ENCODE measurements at places on chromosomes 2 and 18. TPM values are rescaled to one million over a fixed set of nuclear protein-coding genes. Genes with fewer than 3 reads are reported as not detected.

Gene GPR45
- total RNA-seq = not detected

Gene C2orf66
- not detected for total RNA-seq

Gene CDH19
- total RNA-seq = not detected

Gene OR6B3
- total RNA-seq = not detected

DNA sequence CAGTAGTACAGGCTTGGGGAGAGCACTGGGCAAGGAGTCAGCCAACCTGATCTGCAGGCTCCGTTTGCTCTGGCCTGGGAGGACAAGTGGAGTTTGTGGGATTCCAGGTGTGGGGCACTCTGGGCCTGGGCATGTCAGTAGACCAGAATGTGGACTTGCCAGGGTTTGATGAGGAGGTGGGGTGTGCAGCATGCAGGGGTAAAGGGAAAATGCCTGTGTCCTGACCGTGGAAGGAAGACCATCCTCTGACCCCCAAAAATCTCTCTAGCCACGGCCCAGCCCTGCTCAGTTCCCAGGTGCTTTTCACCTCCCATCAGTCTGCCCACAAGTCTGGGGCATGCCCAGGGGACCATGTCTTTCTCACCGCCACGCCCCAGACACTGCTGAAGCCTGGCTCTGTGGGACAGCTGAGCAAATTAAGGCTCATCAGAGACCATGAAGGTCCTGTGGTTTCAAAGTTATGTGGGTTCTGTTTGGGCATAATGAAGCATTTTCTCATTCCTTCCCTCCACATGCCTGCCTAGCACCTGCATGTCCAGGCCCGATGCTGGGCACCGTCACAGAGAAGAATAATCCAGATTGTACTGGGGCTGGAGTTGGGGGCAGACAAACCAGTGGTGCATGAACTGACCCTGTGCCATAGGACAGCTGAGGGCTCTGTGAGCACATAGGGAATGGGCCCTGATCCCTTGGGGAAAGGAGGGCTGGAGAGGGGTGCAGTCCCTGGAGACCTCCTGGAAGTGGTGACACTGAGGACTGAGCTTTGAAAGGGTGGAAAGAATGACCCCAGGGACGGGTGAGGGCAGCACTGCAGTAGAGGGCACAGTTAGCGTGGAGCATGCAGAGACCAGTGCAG, 6.5 kb upstream of the KCNF1 start:
- DNase-seq = no peak

Gene CHST10
- 8.3 TPM for total RNA-seq

Gene APCDD1
- total RNA-seq = 0.83 TPM

Gene ALK
- total RNA-seq = not detected

Gene NEU4
- not detected for total RNA-seq

DNA sequence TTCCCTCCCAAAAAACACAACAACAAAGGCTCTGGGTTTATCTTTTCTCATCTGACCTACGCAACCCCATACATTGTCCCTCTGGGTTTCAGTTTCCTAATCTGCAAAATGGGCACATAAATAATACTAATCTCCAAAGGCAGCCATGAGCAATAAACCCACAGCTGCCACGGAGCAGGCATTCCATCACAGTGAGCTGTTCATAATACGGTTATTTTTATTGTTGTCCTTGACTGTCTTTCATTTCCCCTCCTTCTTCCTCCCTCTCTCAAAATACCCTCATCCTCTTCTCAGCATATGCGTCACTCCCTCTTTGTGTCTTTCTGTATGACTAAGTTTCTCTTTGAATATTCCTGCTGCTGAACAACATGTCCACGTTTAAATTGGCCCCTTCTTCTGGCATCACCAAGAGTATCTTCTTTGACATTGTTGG, 129.8 kb upstream of the CAB39 start:
- peak; percentile 21 for DNase-seq

DNA sequence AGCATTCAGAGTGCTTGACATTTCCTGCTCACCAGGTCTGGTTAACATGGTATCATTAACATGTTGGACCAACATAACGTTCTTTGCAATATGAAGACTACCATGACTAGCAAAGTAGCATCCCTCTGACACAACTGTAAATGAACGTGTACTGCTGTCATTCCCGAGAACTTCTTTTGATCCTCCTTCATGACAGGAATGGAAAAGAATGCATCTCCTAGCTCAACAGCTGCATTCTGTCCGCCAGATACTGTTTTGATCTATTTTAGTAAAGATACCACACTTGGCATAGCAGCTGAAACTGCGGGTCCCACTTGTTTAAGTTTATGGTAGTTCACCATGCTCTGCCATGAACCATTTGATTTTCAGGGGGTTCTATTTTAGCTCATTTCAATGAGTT, 144.2 kb upstream of the PARD3B start:
- DNase-seq = peak; percentile 16

- DNase-seq = no peak
Observed at GRCh38 chr2:236054621-236055305, 113.4 kb downstream of the GBX2 start.

GRCh38 chr2:148920559-148920958, 45.5 kb downstream of the KIF5C start:
- DNase-seq = no peak

Gene PTPRN
- total RNA-seq = 5.2 TPM

Gene TFCP2L1
- total RNA-seq = not detected

Gene NT5DC4
- total RNA-seq = not detected

Gene RGPD3
- 0.18 TPM for total RNA-seq

DNA sequence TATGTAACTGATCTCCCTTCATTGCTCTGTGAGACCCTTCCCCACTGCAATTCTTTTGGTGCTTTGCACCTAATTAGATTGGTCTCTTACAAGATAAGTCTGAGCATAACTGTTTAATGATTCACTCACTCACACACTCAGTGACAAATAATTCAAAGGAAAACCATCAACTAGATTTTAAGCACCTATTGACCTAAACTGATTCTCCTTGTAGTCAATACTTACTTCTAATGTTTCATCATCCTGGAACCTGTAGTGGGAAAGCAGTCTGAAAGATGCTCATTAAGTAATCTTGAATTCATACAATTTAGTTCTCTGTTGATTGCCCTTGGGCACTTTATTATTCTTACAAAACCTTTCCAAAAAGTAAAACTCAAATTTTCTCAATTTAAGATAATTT, 74.3 kb upstream of the COL5A2 start:
- DNase-seq = no peak

Gene STAT1
- total RNA-seq = 80.3 TPM

Gene SLC9A4
- not detected for total RNA-seq

- no peak for DNase-seq
Observed at GRCh38 chr2:228876276-228876675, 394.8 kb downstream of the PID1 start.

- DNase-seq = peak; percentile 70
Observed at GRCh38 chr2:33426666-33427231, 49.7 kb upstream of the RASGRP3 start.

DNA sequence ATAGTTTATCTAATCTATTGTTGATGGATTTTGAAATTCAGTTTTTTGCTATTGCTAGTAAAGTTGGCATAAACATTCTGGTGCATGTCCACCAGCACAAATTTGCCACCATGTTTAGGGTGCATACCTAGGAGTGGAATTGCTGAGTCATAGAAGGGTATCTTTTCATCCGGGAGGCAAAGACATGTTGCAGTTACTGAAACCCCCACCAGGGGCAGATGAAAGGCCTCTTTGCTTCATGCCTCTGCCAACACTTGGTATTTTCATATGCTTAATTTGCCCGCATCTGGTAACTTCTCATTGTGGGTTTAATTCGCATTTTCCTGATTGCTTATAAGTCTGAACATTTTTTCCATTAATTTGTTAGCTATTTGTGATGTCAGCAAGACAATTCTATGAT, 8.2 kb downstream of the DCC start:
- no peak for DNase-seq

Gene FN1
- 7,693 TPM for total RNA-seq

DNA sequence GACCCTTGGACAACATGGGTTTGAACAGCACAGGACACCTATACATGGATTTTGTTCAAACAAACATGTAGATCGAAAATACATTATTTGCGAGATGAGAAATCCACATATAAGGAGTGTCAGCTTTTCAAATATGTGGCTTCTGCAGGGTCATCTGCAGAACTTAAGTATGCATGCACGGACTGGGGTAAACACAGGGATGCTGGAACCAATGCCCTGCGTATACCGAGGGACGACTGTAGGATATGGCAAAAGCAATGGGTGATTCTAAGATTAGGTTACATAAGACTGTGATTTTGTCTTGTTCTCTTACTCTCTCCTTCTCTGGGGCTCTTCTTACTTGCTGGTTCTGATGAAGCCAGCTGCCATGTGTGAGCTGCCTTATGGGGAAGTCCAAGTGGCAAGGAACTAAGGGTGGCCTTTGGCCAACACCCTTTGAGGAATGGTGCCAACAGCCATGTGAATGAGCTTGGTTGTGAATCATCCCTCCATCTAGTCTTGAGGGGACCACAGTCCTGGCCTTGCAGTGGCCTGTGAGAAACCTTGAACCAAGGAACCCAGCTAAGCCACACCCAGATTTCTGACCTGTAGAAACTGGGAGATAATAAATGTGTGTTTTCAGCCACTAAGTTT, 66.5 kb downstream of the EVA1A start:
- DNase-seq = peak; percentile 5

Gene GPR35
- 0.28 TPM for total RNA-seq

- no peak for DNase-seq
Observed at GRCh38 chr2:68251855-68252399, 405 bp downstream of the PPP3R1 start.

GRCh38 chr2:239300242-239300641, 100.6 kb downstream of the HDAC4 start:
- DNase-seq = no peak

- no peak for DNase-seq
Observed at GRCh38 chr2:217612920-217613319, 389.9 kb downstream of the TNS1 start.

- DNase-seq = no peak
Observed at GRCh38 chr2:101512993-101513392, 38.1 kb upstream of the RFX8 start.

- no peak for DNase-seq
Observed at GRCh38 chr2:10738192-10738591, 16.8 kb downstream of the ATP6V1C2 start.

Gene IL37
- not detected for total RNA-seq

DNA sequence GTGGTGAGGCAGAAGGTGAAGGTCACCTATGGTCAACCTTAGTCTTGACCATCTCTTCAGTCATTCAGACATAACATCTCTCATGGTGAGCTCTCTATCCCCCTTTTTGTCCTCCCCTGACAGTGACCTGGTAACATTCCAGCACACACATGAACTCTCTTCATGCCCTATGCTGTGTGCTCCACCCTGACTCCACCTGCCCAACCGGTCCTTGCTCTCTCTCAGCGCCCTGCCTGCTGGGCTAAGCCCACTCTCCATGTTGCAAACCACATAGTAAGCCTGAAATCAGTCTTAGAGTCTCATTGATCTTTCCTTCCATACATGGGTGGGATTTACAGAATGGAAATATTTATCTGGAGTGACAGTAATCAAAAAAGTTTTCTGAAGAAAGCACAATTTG, 52.8 kb downstream of the MARCO start:
- DNase-seq = no peak

GRCh38 chr2:231541645-231542044, 11.4 kb upstream of the NMUR1 start:
- no peak for DNase-seq

Measured in IMR-90 (cell line).